ENCODE measurements at places on chromosomes 2 and 18. TPM values are rescaled to one million over a fixed set of nuclear protein-coding genes. Genes with fewer than 3 reads are reported as not detected.

UPP2 gene
- not detected for total RNA-seq

HOXD4 gene
- 22.4 TPM for total RNA-seq

COMMD1 gene
- total RNA-seq: 34.0 TPM

CDH2 gene
- 0.16 TPM for total RNA-seq

WDSUB1 gene
- total RNA-seq: 12.8 TPM

ZNF407 gene
- 27.2 TPM for total RNA-seq

STEAP3 gene
- 40.7 TPM for total RNA-seq

GULP1 gene
- total RNA-seq: 19.9 TPM

SERPINB3 gene
- total RNA-seq: not detected

FLACC1 gene
- 4.4 TPM for total RNA-seq

NEU4 gene
- total RNA-seq: 0.49 TPM

VIT gene
- 7.4 TPM for total RNA-seq

IL1RL2 gene
- total RNA-seq: 5.2 TPM

CD8B2 gene
- total RNA-seq: 0.65 TPM

TCF23 gene
- 0.42 TPM for total RNA-seq

KRTCAP3 gene
- total RNA-seq: 52.9 TPM

HOXD8 gene
- 41.7 TPM for total RNA-seq

FBXO36 gene
- 3.4 TPM for total RNA-seq

DNAJC5G gene
- total RNA-seq: not detected

PTCD3 gene
- total RNA-seq: 125 TPM

SPDYA gene
- 2.5 TPM for total RNA-seq

ONECUT2 gene
- total RNA-seq: 0.03 TPM

SERPINB2 gene
- total RNA-seq: not detected

OBSL1 gene
- total RNA-seq: 89.1 TPM

AFF3 gene
- total RNA-seq: 25.6 TPM

SLC40A1 gene
- 39.9 TPM for total RNA-seq

ARHGAP15 gene
- total RNA-seq: 12.4 TPM

SCYGR8 gene
- total RNA-seq: not detected

MYCN gene
- total RNA-seq: 3.7 TPM

FEV gene
- not detected for total RNA-seq

ATOH8 gene
- total RNA-seq: 21.8 TPM

OR6B2 gene
- not detected for total RNA-seq

TMEM87B gene
- total RNA-seq: 51.0 TPM

EMILIN2 gene
- 17.5 TPM for total RNA-seq

WDR33 gene
- 60.1 TPM for total RNA-seq

KCNG3 gene
- total RNA-seq: not detected

CNNM4 gene
- 16.0 TPM for total RNA-seq
